ENCODE measurements at places on chromosomes 11 and 22. TPM values are rescaled to one million over a fixed set of nuclear protein-coding genes. Genes with fewer than 3 reads are reported as not detected.

LAMTOR1 gene
- total RNA-seq, result 30.4 TPM

NLRP10 gene
- total RNA-seq, result not detected

TRIM51 gene
- not detected for total RNA-seq

RFPL3 gene
- total RNA-seq, result not detected

CRYAB gene
- not detected for total RNA-seq

CST6 gene
- total RNA-seq, result not detected

OR52E1 gene
- not detected for total RNA-seq

OR51I1 gene
- total RNA-seq, result not detected

OR5AN1 gene
- total RNA-seq, result not detected

H19 gene
- not detected for total RNA-seq

MUC5AC gene
- not detected for total RNA-seq
